ENCODE measurements at places on chromosomes 2 and 18.
A peak's percentile ranks its signal among the peaks of the same experiment; 100 is the strongest.

DNA sequence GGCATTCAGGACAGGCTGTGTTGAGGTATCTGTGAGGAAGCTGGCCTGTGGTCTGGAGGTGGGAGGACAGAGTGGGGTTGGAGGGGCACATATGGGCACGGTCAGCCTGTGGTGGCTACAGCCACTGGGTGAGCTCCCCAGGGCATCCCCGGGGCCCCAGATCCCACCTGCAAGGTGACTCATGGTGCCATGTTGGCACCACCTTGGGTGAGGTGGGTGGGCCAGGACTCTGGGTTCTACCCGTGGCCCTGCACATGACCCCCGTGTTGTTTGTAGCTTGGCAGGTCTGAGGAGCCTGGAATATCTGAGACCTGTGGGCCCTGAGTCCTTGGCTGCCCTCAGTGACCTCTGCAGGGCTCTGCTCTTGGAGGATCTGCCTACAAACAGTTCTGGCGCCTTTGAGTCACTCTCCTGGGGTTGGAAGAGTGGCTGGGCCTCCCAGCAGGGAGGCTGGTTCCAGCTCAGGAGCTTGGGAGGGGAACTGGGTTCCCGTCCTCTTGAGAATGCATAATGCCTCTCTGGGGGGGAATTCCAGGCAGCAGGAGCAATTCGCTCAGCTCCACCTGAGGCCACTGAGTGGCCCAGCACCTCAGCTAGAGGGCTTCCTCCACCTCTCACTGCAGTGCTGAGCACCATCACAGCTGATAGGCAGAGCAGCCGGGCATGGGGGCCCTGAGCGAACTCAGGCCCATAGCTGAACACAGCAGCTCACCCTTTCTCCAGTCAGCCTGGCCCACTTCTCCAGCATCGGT, 105.1 kb downstream of the DYSF start:
- DNase-seq, result peak; percentile 44

GRCh38 chr2:113032737-113033136, 19.9 kb downstream of the IL36B start:
- no peak for DNase-seq

DNA sequence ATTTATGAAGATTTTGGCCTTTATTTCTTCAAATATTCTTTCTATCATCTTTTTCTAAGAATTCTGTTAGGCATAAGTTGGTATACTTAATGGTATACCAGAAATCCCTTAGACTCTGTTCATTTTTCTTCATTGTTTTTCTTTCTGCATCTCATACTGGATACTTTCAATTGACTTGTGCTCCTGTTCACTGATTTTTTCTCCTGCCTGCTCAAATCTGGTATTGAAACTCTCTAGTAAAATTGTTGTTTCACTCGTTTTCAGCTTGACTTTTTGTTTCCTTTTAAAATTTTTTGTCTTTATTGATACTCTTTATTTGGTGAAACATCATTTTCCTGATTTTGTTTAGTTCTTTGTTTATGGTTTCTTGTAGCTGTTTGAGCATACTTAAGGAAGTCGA, 243.2 kb downstream of the TRIB2 start:
- DNase-seq, result no peak

GRCh38 chr2:144593803-144594202, 73.9 kb upstream of the ZEB2 start:
- DNase-seq, result no peak

- no peak for DNase-seq
Observed at GRCh38 chr2:230582851-230583283, 129.8 kb upstream of the CAB39 start.

- DNase-seq, result no peak
Observed at GRCh38 chr18:50422286-50422898, 47.5 kb downstream of the SKA1 start.

GRCh38 chr2:79799729-79800128, 286.9 kb downstream of the CTNNA2 start:
- no peak for DNase-seq

- DNase-seq, result no peak
Observed at GRCh38 chr2:169711751-169712509, 17.7 kb downstream of the PHOSPHO2 start.

DNA sequence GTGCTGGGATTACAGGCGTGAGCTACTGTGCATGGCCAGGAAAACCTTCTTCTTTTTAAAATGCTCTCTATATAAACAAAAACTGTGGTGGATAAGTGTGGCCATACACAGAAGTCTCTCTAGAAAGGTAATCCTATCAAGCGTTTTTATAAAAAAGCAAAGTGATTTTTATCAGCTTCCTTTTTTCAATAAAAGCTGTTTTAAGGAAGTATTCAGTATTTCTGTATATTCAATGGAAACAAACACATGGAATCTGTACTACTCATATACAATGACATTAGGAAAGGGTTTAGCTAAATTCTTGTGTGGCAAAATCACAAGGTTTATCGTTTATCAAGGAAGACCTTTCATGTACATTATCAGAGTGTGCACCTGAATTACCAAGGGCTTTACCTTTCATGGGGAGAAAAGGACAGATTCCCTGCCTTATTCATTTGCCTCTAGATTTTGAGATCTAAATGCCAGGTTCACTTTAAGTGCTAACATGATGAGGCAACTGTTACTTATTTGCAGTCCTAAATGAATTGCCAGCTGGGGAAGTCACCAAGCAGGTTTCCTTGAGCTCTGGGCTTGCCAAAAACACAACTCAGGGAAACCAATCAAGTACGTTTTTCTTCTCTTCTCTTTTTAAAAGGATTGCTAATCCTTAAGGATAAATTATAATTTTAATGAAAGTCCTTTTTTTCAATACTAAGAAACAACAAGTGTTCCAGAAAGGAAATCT, 70.8 kb downstream of the RTN4 start:
- no peak for DNase-seq

- DNase-seq, result no peak
Observed at GRCh38 chr18:1304392-1304992, 399.8 kb downstream of the ADCYAP1 start.

DNA sequence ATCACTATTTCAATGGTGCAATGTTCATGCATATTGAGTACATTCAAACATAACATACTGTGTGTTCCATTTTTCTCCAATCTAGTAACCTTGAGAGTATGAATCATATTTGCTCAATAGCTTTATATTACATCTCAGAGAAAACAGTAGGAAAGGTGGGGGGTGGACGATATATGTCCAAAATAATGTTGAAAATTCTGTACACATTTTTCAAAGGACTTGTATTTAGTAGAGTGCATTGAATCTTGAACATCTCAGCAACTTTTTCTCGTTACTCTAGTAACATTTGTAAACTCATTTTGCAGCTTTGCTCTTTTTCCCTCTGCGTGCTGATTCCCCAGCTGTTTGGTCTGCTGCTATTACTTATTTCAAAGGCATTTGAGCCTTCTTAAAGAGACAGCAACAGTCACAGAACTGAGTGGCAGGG, 1487.0 kb downstream of the LRP1B start:
- peak; percentile 23 for DNase-seq

DNA sequence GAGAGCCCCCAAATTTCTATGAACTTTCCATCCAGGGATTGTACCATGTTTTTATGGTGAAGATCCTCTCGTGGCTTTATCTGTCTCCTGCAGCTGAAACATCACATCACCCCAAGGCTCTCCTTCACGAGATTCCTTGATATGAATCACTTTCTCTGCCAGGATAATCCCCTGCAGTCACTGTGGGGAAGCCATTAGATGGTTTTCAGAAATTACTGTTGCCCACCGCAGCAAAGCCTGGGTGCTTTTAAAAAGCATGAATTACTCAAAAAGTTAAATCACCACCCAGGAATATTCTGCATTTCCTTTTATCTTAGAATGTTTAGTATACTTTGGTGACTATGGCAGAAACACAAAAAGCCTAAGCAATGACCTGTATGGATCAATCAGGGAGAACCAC, 428.4 kb upstream of the SLC14A2 start:
- no peak for DNase-seq

GRCh38 chr2:159875083-159875482, 77.1 kb upstream of the CD302 start:
- no peak for DNase-seq

DNA sequence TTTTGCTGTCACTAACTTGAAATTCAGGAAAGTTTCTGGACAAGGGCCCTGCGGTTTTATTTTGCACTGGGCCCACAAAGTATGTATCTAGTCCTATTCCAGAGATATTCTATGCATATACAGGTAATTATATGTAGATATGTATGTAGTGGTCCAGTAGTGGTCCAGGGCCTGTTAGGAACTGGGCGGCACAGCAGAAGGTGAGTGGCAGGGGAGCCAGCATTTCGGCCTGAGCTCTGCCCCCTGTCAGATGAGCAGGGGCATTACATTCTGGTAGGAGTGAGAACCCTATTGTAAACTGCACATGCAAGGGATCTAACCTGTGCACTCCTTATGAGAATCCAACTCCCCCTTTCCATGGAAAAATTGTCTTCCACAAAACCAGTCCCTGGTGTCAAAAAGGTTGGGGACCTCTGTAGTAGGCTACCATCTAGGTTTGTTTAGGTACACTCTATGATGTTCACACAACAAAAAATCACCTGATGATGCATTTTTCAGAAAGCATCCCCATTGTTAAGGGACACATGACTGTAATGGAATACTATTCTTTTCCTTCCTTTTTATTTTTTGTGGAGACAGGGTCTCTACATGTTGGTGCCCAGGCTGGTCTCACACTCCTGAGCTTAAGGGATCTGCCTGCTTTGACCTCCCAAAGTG, 2.8 kb upstream of the PPP4R3B start:
- DNase-seq, result peak; percentile 6

DNA sequence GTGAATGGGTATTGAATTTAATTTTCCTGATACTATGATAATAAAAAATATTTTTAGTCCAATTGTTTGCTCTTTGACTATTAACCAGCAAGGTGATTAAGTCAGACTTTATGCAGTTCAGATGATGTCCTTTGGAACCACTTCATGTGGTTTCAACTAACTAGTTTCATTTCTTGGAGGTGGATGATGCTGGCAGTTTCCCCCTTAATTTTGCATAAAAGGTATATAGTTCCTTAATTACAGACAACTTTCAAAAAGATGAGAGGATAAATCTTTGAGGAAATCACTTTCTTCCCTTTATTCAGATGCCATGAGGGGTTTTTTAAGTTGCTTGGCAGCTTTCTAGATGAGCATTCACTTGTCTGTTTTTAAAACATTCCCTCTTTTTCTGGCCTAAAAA, 223.1 kb downstream of the PHLPP1 start:
- no peak for DNase-seq

- DNase-seq, result no peak
Observed at GRCh38 chr18:77069482-77069881, 63.1 kb downstream of the MBP start.

GRCh38 chr2:190207930-190208329, 111.7 kb downstream of the HIBCH start:
- DNase-seq, result no peak

GRCh38 chr2:156434461-156435291, 1.5 kb upstream of the GPD2 start:
- no peak for DNase-seq

GRCh38 chr2:149363958-149364357, 33.6 kb downstream of the LYPD6 start:
- DNase-seq, result no peak

DNA sequence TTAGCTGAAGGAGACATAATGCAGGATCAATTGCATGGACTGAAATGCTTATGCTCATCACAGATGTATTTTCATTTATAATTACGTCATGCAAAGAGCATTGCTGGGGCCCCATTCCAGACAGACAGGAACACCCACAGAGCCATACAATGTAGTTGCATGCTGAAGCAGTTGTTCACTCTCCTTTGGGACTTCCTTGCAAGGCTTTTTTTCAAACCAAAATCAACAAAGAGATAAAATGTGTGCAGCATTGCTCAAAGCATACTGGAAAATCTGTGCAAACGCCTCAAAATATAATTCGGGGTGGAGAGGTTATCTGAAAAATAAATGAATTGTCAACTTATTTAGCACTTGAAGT, 463.2 kb downstream of the CDH2 start:
- peak; percentile 34 for DNase-seq
